Caco-2 (cell line): ENCODE measurements at places on chromosomes 3 and 15.

GRCh38 chr3:95277613-95278012 lies 1214.8 kb downstream of the NSUN3 start:
- no peak for DNase-seq

DNA sequence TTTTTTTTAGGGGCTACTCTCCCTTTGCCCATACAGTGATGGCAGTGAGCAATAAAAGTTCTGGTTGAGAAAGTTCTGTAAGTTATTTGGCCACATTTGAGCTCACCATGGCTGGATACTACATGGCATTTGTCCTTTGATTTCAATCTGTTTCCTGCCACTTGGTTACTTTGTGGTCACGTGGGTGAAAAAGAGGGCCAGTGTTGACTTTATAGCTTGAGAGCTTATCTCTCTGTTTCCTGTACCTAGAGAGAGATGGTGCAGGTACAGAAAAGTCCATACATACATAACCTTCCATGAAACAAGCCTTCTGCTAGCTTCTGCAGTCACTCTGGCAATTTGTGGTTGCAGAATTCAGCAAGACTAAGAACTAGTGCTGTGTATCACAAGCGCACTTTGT lies 23.4 kb upstream of the MECOM start:
- no peak for DNase-seq

GRCh38 chr3:154970797-154971196 lies 109.3 kb upstream of the MME start:
- DNase-seq = no peak

GRCh38 chr3:135199137-135199536 lies 404.1 kb downstream of the EPHB1 start:
- DNase-seq = no peak

- DNase-seq = peak; percentile 68
Measured at GRCh38 chr15:45794712-45795439, 160.0 kb downstream of the SQOR start.

- no peak for DNase-seq
Measured at GRCh38 chr15:43471975-43472374, 21.0 kb downstream of the TP53BP1 start.

DNA sequence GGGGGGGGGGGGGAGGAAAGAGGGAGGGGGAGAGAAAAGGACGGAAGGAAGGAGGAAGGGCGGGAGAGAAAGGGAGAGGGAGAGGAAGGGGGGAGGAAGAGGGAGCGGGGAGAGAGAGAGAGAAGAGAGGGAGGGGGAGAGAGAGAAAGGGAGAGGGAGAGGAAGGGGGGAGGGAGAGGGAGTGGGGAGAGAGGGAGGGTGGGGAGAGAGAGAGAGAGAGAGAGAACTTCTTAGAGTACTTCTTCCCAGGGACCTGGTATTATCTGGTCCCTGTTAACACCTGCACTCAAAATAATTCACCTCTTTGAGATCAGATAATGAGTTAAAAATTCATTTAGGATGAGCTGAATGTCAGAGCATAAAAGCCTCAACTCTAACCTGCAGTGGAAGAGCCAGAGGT lies 1.1 kb downstream of the SEC13 start:
- no peak for DNase-seq

- no peak for DNase-seq
Measured at GRCh38 chr3:69033470-69033869, 18.7 kb downstream of the TMF1 start.
